GM06990 (cell line): ENCODE measurements at places on chromosomes 3 and 15.

GRCh38 chr3:150594150-150594549, 9.0 kb upstream of the SELENOT start:
- DNase-seq: no peak

DNA sequence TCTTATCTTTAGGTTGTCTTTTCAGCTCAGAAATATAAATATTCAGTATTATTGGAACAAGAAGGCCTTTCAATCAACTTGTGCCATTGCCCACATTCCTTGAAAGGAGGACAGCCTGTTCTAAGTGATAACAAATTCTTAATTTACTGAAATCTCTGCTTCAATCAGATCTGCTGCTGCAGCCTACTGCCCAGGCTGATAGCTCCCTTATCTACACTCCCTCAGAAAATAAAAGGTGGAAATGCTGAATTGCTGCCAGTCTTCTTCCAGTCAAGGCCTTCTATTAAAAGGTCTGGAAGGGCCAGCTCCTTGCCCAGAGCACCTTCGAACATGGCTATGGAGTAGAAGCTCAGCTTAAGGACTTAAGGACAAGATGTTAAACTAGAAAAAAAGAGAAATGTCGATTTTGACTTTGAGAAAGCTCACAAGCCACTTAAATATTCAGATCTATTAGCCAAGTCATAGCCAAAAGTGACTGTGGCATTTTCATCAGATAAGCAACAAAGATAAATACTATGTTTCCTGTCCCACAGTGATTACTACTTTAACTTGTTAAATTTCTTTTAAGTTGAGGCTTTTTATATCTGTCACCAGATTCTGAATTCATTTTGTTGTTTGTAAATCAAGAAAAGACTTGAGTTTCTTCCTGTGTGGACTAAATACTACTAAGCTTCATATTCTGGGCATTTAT, 480.5 kb upstream of the CBLB start:
- DNase-seq: no peak

GRCh38 chr3:96776818-96777217, 37.6 kb upstream of the EPHA6 start:
- DNase-seq: no peak

DNA sequence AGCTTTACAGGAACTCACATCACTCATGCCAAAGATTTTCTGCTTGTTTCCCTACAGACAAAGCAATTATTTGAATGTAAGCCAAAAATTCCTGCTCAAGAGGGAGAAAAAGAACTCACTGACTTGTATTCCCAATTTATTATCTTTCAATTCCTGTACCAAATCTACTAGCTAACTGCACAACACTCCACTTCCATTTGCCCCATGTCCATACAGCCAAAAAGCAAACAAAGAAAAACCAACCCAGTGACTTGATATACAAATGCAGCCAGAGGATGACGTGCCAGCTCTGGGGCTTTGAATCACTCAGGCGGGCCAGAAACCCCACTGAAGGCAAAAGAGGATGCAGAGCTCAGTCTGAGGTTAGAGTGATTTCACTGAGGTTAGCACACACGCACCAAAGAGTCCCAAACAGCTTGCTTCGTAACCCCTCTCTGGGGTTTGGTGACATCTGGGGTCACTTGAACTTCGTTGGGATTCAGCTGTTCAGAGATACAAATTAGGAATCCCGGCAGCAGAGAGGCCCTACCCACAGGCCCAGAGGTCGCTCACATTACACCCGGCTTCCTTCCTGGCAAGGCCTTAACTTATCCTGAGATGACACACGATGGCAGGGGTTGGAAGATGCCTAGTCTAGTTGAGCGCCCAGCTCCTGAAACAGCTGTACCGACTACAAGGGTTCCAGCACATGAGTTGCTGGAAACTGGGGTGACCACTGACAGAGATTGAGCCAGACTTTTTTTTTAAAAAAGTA, 1.6 kb downstream of the RFTN1 start:
- peak; percentile 87 for DNase-seq

- DNase-seq: no peak
These were observed 70.4 kb downstream of the LSM3 start for GRCh38 chr3:14248849-14249523.

DNA sequence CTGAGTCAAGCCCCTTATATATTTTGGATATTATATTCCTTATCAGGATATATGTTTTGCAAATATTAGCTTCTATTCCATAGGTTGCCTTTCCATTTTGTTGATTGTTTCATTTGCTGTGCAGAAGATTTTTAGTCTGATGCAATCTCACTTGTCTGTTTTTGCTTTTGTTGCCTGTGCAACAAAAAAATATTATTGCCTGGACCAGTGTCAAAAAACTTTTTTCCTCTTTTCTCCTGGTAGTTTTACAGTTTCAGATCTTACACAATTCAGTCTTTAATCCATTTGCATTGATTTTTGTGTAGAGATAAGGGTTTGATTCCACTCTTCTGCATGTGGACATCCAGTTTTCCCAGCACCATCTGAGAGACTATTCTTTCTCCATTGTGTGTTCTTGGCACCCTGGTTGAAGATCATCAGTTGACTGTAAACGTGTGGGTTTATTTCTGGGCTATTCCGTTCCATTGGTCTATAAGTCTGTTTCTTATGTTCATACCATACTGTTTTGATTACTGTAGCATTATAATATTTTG, 228.9 kb upstream of the NR2E3 start:
- no peak for DNase-seq

- DNase-seq: no peak
These were observed 6.8 kb downstream of the GATA2 start for GRCh38 chr3:128486205-128486628.

DNA sequence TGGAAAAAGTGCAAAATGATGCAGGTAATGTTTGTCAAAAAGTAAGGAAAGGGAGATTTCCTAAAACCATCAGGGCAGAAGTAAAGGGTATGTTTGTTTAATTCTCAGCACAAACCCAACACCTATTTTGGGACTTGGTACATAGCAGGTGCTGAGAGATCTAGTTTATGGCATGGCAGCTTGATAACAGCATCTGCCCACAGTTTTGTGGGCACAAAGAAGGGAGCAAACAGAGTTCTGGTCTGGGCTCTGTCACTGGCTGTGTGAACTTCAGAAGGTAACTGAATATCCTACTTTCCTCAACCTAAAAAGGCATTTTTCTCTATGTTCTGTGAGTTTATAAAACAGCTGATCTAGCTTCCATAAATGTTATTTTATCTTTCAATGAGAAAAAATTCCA, 141.6 kb downstream of the PLCH1 start:
- no peak for DNase-seq

DNA sequence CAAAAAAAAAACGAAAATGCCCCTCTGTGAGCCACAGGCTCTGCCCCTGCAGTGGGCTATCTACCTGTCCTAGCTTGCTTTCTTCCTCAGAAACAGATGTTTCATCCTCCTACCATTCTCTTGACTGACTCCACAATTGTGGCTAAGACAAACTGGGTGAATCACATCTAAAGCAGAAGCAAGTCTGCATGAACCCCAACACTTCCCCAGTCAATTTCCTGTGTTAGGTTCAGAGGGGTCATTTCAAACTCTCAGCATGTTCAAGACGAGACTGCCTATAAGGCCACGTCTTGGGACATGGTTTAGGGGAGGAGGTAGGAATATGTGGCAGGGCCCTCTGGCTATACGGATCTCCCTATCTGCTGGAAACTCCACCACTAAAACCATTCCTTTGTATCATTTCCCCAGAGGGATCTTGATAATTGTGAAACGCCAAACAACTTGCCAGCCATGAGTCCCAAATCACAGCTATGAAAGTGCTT, 28.6 kb upstream of the ANKDD1A start:
- peak; percentile 44 for DNase-seq

- DNase-seq: peak; percentile 68
These were observed 847 bp downstream of the WHAMM start for GRCh38 chr15:82810061-82810889.

DNA sequence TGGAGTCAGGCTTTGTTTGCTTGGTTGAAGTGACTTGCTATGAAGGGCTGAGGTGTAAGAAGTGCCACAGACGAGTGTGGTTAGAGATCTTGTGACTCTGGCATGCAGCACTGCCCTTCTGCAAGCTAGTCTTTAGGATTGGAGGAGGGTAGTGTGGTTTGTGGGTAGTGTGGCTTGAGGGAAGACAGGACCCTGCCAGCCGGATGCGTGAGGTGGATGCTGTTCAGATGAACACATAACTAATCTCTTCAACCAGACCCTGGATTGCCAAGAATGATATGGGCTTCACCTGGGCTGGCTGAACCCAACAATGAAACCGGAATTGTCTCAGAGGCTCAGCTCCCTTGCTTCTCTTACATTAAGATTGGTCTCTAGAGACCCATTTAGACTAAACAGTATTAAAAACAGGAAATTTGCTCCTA, 32.7 kb downstream of the STARD9 start:
- DNase-seq: peak; percentile 50

- peak; percentile 41 for DNase-seq
These were observed 24.2 kb downstream of the ABHD2 start for GRCh38 chr15:89112341-89112971.

GRCh38 chr3:172530566-172530965, 7.3 kb upstream of the TNFSF10 start:
- no peak for DNase-seq

- DNase-seq: no peak
These were observed 331.9 kb downstream of the ULK4 start for GRCh38 chr3:41629986-41630385.

DNA sequence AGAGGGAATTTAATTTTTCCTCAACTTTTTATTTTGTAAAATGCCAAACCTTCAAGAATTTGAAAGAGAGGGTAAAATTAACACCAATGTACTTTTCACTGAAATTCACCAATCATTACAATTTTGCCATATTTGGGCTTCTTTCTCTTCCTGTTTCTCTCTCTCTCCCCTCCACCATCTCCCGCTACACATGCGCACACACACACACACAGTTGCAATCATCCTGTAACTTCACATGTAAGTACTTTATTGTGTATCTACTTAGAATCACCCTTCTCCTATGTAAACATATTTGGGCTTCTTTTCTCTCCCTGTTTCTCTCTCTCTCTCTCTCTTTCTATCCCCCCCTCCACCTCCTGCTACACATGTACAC, 7.4 kb downstream of the ARL14 start:
- no peak for DNase-seq

- no peak for DNase-seq
These were observed 69.0 kb upstream of the LPP start for GRCh38 chr3:188084752-188085583.

DNA sequence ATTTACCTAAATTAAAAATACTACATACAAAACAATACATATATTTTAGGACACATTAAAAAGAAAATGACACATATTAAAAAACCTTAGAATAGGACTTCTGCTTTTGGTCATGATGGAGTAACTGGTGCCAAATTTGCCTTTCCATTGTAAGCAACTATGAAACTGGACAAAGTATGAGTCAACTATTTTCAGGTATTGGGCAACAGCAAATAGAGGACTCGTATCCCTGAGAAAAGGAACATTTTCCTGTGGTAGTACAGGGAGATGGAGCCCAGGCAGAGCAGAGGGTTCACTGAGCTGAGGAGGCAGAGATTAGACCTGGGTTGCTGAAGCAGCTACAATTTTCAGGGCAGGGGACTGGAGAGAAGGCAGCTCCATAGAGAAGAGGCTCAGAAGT, 14.7 kb downstream of the CCR1 start:
- no peak for DNase-seq

DNA sequence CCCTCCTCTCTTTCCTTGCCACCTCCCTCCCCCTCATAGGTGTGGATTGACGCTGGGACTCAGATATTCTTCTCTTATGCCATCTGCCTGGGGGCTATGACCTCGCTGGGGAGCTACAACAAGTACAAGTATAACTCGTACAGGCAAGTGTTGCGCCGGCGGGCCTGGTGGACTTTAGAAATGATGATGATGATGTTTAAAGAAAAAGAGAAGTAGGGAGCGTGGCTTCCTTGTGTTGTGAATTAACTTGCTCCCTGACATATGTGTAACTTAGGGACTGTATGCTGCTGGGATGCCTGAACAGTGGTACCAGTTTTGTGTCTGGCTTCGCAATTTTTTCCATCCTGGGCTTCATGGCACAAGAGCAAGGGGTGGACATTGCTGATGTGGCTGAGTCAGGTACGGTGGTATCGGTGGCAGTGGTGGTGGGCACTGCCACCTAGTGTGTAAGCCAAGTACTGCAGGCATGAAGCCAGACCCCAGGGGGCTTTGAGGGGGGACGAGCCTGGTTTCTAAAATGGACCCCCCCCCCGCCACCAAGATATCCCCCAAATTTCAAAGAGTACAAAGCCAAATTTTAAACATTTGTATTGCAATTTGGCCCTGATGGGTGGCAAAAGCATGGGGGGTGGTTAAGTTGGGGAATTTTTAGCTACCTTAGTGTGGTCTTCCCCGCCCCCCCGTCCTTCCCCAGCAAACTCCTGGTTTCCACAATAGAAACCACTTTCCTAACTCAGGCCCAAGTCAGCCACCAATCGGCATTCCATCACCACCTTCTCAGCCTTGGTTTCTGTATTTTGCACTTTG, 65.6 kb downstream of the SLC6A6 start:
- DNase-seq: no peak

- no peak for DNase-seq
These were observed 9.5 kb upstream of the NR2F2 start for GRCh38 chr15:96320703-96321638.

GRCh38 chr15:56017920-56018319, 24.5 kb upstream of the NEDD4 start:
- DNase-seq: no peak

GRCh38 chr3:39150803-39151631, 2.4 kb downstream of the CSRNP1 start:
- no peak for DNase-seq

GRCh38 chr3:63685340-63685739, 32.9 kb downstream of the SNTN start:
- no peak for DNase-seq

GRCh38 chr3:6228958-6229683, 631.8 kb upstream of the GRM7 start:
- DNase-seq: no peak

GRCh38 chr3:123340336-123340735, 108.6 kb downstream of the ADCY5 start:
- DNase-seq: no peak

DNA sequence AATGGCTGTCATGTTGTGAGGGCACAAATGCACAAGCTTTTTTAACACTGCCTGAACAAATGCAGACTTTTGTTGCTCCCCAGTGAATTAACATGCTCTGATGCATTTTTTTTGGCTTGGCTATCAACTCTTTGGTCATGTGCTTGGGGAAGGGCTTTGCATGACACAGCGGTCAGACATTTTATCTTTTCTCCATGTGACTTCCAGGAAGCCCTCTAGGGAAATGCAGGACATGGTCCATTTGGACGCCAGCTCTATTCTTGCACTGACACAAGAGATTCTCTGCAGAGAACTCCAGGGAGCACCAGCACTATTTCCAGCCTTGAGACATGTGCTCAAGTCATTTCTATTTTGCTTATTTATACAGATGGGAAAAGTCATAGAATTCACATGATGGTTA, 46.2 kb downstream of the NEK11 start:
- DNase-seq: no peak

DNA sequence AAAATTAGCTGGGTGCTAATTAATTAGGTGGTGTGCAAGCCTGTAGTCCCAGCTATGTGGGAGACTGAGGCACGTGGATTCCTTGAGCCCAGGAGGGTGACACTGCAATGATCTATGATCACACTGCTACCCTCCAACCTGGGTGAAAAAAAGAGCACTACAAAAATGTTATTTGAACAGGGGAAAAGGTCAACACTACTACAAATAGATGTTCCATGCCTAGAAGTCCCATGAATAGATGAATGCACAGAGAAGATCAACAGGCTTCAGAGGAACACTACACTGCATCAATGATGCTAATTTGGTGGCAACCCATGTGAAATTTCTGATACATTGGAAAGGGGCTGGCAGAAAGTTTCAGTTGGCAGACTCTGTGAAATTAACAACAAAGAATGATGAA, 105.4 kb upstream of the FHIT start:
- DNase-seq: no peak
